ENCODE measurements at places on chromosomes 13 and 19. TPM values are rescaled to one million over a fixed set of nuclear protein-coding genes. Genes with fewer than 3 reads are reported as not detected.

Gene CRTC1
- 4.1 TPM for total RNA-seq

Gene VSIG10L
- 20.4 TPM for total RNA-seq

Gene EVI5L
- 17.2 TPM for total RNA-seq

Gene ZNF221
- total RNA-seq = 2.1 TPM

Gene IRGC
- total RNA-seq = not detected

- DNase-seq = no peak
These were observed 49.8 kb upstream of the ESD start for GRCh38 chr13:46846726-46847125.

DNA sequence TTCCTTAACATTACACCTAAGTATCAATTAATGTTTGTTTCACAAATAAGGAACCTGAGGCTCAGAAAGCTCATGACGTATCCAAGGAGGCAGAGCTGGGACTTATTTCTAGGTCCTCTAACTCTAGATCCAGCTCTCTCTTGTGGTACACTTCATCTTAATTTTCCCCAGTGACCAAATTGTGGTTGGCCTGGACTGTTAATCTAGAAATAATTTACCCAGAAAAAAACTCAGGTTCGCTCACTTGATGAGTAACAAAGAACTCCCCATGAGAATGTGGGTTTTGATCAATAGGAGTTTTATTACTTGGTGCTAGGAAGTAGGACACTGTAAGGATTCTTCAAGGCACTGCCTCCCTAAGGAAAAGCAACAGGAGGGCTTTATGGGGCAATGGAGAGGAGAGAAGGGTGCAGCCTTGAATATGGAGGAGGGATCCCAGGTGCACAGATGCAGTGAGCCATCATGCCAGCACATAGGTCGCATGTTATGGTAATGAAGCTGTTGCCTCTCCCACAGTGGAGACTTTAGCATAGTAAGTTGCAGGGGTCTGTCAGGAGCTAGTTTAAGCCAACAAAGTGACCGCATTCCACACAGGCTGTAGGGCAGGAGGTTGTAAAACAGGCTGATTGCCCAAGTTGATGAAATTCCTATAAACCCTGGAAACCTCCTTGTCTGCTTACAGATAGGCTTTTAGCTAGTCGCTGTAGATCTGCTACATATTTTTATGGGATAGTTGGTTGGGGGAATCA is 14.7 kb downstream of the RAP2A start:
- no peak for DNase-seq

DNA sequence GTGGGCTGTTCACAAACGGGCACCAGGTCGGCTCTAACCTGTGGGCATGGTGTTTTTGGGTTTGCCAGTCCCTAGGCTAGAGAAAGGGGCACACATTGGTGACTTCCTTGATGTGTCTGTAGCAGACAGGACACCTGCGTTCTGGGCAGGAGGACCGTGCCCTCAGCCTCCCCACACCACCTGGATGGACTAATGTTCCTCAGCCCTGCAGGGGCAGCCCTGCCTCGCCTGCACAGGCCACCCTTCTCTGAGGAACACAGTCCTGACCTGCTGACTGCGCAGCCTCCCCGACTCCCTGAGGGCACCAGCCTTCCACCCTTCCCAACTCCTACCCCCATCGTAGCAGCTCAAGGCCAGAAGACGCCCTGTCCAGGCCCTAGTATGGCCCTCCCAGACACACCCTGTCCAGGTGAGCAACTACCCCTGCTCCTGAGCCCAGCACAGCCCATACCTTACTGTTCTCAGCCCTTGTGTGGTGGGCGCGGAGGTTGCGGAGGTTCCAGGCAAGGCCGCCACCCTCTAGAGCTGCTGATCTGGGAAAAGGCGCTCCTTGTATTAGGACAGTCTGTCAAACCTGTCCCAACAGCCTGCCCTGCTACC is 55.7 kb downstream of the GGACT start:
- peak; percentile 67 for DNase-seq

GRCh38 chr19:19628501-19629134 is 598 bp upstream of the LPAR2 start:
- no peak for DNase-seq

DNA sequence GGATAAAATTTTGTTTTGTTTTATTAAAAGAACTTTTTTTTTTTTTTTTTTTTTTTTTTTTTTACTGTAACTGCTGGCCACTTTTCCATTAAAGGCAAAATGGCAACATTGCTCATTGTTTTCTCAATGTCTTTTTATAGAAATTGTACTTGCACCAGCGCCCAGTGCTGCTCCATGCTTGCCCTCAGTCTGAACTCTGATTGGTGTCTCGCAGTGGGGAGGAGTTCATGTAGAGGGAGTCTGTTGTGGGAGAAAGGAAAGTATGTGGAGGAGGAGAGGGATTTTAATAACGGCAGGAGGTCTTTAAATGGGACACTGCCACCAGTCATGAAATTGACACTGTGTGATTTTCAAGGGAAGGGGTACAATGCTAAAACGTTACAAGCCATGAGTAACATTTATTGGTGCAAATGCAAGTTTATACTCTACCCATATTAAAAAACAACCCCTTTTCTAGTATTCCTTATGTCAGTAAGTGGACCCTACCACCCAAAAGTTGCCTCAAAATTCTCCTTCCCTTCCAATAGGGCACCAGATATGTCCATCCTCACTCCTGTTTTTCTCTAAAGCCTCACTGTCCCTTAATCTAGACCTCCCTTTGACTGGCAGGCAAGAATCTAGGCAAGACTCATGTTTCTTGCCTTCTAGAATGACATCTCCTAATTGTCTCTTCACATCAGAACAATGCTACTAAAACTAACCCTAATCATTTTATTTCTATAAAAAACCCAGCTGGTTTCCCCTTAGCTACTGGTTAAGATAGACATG is 3.2 kb downstream of the RASL11A start:
- DNase-seq = no peak

GRCh38 chr13:96053003-96053703 is at the start of gene UGGT2:
Gene UGGT2, minus strand, starts transcription at chr13:96053401. Its CDS starts 89 bp downstream, at chr13:96053312.
- peak; percentile 95 for DNase-seq
